ENCODE measurements at places on chromosomes 1 and 21.

- DNase-seq, result no peak
Measured at GRCh38 chr1:203295796-203296195, 9.5 kb upstream of the BTG2 start.

DNA sequence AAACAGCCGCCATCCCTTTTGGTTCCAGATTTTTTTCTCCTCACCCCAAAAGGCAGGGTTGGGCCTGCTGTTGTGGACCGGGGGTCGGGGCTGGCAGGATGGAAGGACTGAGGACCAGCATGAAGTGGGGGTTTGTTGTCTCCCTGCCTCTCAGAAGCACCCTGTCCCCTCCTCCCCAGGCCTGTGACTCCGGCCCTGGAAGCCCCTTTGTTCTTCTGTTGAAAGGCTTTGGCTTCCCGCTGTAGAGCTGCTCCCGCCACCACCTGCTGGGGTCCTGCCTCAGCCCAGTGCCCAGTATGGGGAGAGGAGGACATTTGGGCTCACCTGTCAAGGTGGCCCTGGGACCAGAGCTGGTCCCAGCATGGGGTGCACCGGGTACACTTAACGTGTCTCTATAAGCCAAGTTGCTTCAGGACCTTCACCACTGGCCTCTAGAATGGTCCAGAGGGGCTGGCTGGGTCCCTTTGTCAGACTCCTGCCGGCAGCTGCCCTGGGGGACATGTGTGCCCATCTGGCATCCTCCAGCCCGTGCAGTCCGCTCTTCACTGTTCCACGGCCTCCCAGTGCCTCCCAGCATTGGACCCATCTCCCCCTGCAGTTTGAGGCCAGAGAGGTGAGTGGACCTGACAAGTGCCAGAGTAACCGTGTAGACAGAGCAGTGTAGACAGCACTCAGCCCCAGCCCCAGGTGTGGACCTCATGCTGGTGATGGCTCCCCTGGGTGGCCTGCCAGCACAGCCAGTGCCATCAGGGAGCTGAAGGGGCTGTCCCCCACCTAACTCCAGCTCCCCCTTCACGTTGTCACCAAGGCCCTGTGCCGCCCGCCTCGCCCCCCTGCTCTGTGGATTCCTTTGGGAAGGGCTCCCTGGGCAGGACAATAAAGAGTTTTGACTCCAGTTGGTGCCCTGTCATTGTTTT is 6.1 kb upstream of the SYTL1 start:
- DNase-seq, result no peak

- DNase-seq, result no peak
Measured at GRCh38 chr1:174191349-174191862, 32.1 kb downstream of the RABGAP1L start.

GRCh38 chr1:24536391-24536840 is 19.5 kb upstream of the NCMAP start:
- DNase-seq, result no peak

- peak; percentile 48 for DNase-seq
Measured at GRCh38 chr1:41917835-41918449, 780 bp downstream of the HIVEP3 start.

DNA sequence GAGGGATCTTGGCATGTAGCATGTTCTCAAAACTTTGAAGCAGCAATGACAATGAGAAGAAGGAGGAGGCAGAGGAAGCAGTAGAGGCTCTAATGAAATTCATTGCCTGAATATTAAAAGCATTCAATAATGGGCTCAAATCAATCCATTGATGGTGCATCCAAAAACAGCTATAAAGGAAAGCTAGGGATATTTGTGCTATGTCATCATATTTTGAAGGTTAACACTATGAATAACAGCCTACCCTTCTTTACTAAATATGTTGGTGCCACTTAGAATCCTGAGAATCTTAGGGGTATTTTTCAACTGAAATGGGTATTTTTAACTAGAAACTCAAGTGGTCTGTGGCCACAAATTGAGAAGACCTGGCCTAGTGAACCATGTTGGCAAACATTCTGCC is 153.7 kb downstream of the SETD4 start:
- DNase-seq, result no peak

DNA sequence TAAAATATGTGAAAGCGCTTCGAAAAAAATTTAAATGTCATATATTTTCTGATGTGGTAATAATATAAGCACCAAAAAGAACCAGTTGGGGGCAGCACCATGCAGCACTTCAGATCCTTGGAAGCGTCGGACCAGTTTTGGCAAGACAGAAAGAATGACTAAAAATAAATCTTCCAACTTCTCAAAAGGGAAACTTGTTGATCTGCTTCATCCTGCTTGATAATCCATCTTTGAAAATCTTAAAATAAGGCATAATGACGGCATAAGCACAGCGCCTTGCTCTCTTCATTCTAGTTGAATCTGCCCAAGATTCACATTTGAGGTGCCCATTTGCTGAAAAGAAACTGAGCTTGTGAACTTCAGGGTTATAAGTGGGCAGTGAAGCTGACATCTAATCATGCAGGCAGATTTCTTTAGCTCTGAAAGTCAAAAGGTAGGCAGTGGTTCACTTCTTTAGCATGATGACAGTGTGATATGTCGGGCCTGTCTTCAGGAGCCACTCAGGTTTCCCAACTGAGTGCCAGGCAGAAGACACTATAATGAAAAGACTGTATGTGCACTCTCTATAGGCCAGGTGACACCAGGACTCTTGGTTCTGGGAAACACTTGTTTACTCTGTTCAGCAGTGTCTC is 19.8 kb upstream of the MUTYH start:
- DNase-seq, result peak; percentile 41

DNA sequence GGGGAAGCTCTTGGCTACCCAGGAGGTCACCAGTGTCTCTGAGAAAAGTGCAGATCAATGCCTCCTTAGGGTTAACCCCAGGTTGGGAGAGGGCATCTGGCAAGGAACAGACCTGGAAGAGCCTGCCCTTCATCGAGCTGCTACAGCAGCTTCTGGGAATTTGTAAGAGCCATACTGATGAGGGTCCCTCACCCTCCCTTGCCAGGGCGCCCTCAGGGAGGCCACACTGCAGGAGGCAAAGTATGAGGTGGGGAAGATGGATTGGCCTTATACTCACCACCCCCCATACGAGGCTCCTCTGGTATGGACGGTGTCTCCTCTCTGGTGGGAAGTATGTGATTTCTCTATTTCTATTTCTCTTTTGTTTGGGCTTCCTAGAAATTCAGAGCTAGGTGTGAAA is 13.2 kb downstream of the IGSF3 start:
- no peak for DNase-seq

- DNase-seq, result no peak
Measured at GRCh38 chr1:94875794-94876193, 51.1 kb downstream of the CNN3 start.

DNA sequence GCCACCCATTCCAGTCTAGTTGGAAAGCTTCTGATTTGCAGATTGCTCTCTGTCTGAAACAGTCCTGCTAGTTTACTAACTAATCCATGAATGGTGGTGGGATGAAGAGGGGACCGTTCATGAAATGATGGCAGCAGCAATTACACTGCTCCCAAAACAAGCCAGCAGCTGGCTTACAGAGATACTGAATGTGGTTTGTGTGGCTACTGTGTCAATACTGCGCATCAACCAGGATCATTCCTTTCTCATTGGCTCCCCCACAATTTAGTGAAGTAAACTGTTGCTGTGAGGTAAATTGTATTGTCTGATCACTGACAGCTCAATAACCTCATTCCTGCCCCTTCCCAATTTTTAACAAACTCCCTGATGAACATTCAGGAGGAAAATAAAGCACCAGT is 191.3 kb upstream of the LMO4 start:
- no peak for DNase-seq

DNA sequence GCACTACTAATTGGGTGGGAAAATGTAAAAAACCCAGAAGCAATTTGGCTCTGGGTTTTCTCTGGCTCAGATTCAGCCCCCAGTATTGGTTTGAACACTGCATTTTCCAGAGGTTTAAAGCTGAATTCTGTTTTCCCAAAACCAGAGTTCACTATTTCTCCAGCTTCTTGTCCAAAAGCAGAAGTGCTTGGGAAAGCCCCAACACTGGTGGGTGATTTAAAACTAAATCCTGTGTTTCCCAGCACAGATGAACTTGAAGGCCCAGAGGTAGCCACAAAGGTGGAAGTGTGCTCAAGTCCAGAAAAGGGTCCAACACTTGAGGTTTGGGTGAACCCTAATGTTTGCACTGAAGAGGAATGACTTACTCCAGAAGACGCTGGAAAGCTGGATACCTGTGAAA is 678 bp downstream of the MCM3AP start:
- DNase-seq, result no peak

GRCh38 chr1:190226006-190226405 is 251.7 kb downstream of the BRINP3 start:
- DNase-seq, result no peak

DNA sequence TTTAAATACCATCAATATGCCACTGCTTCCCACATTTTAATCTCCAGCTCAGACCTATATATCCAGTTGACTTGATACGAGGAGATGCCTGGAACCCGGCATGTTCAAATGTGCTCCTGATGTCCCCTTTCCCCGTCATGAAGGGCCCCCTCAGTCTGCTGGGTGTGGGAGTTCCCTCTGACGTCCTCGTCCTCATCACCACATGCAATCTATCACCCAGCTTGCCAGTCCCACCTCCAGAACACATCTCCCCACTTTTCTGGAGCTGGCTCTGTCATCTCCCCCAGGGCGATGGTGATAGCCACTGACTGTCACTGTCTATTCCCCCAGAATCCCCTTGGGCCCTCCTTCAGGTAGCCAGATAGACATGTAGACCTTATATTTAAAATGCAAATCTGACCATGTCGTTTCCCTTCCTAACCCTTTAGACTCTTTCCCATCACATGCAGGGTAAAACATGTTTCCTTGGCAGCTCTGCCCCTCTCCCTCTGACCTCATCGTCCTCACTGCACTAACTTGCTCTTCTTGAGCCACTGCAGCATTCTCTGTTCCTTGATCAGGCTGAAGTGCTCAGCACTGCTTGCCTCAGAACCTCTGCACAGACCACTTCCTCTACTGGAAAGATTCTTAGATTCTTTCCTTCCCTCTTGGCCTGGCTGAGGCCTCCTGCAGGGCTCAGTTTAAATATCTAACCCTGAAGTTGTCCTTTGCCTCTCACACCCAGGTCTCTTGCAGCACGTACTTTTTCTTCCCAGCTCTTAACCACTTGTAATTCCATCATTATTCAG is 7.4 kb downstream of the AZIN2 start:
- DNase-seq, result no peak

- peak; percentile 55 for DNase-seq
Measured at GRCh38 chr1:83931658-83932253, 67.2 kb downstream of the TTLL7 start.

- DNase-seq, result no peak
Measured at GRCh38 chr1:22874785-22875184, 97.9 kb downstream of the LACTBL1 start.
